Left renal cortex interstitium (tissue), 4 donors: ENCODE measurements at places on chromosomes 16 and 17. TPM values are rescaled to one million over a fixed set of nuclear protein-coding genes. Genes with fewer than 3 reads are reported as not detected.

- DNase-seq, result no peak
Observed at GRCh38 chr17:82927311-82927660, 87.5 kb upstream of the ZNF750 start.

DNA sequence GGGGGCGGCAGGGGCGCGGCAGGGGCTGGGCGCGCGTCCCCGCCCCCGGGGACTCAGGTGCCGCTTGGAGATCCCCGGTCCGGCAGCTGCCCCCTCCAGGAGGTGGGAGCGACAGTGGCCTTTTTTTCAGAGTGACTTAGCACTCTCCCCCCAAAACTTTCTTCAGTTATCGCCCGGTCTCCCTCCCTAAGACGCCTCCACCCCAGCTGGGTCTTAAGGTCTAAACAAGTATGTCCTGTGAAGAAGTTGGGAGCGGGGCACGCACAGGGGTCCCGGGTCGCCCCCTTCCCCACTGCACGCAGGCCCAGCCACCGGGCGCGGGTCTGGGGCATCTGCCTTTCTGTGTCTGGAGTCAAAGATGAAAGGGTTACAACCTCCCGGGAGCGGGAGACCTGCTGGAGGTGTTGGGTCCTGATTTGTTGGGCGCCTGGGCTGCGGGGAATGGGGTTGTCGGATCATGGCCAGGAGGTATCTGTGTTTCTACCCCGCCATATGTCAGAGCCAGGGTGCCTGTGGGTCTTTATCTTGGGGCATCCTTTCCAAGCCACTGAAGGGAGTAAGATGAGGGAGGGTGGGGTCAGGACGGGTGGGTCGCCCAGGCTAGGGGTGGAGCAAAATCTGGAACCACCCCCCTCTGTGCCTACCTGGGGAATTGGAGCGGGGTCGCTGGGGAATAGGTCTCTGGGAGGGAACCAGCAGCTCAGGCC is 757 bp downstream of the FMNL1 start:
- DNase-seq, result no peak

GRCh38 chr17:1379208-1379929 is 20.7 kb downstream of the YWHAE start:
- DNase-seq, result no peak

DNA sequence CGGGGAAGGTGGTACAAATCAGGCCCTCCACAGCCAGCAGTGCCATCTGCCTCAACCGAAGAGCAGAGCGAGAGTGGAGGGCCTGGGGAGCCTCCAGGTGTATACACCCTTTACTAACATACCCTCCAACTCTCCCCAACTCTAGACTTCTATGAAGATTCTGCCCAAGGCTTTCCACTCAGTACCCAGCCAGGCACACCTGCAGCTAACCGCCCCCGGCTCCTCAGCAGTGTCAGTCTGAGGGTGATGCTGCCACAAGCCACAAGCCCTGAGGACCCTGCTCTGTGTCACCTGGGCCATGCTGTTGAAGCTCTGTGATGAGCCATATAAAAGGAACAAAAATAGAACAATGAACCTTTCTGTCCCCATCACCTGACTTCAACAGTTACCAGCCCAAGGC is 3.8 kb downstream of the CENPV start:
- DNase-seq, result no peak

Gene UBE2G1
- polyA plus RNA-seq, result 60.4 TPM

Gene TBC1D28
- not detected for polyA plus RNA-seq

Gene PLA2G10
- 0.87 TPM for polyA plus RNA-seq

Gene ABCA5
- 23.3 TPM for polyA plus RNA-seq
